ENCODE measurements at places on chromosomes 11 and 22.
A peak's percentile ranks its signal among the peaks of the same experiment; 100 is the strongest.

GRCh38 chr11:10731064-10731680 lies 19.9 kb upstream of the CTR9 start:
- DNase-seq: no peak

- no peak for DNase-seq
Observed at GRCh38 chr11:93468290-93468689, 74.9 kb downstream of the SMCO4 start.

GRCh38 chr22:38271927-38272372 lies 860 bp downstream of the TMEM184B start:
- peak; percentile 43 for DNase-seq

- no peak for DNase-seq
Observed at GRCh38 chr11:116234989-116235568, 537.7 kb downstream of the BUD13 start.

DNA sequence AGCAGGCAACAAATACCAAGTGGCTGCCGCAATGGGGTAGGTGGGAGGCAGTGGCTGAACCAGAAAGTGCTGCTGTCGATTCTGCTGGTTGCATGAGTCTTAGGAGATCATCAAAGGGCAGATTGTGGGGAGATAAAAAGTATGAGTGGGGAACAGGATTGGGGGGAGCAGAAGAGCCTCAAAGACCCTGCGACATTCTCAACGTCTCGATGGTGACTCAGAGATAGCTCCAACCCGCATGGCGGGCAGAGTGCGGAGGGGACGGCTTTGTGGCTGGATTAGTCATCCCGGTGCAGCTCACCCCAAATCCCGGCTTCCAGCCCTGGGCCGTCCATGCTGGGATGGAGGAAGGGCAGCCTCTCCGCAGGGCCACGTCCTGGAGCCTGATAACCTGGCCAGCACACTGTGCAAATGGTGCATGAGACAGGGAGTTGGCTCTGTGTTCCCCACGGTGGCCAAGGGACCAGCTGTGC lies 11.6 kb upstream of the RTN4R start:
- no peak for DNase-seq

GRCh38 chr11:126426106-126426505 lies 70.6 kb downstream of the ST3GAL4 start:
- no peak for DNase-seq

Data from activated T-cell treated with anti-CD3 and anti-CD28 coated beads, Interleukin-2, amount 50 U/mL, for 24 hours (primary cell).